ENCODE measurements at places on chromosomes 11 and 22. TPM values are rescaled to one million over a fixed set of nuclear protein-coding genes. Genes with fewer than 3 reads are reported as not detected.
A peak's percentile ranks its signal among the peaks of the same experiment; 100 is the strongest.

DNA sequence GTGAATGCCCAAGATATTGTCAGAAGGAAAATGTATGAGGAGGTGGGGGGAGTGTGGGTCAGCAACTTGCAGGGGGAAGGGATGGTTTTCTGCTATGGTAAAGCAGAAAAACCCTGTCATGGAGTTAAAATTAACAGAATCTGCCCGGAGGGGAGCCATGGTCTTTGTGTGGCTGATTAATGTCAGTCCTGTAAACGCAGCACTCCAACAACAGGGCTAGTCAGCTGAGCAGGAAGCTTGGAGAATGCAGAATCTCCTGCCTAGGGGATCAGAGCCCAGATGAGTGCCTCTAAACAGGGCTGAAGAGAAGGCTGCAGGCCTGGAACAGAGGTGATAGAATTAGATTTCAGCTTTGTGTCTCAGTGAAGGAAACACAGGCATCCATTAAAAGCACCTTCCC lies 140.9 kb upstream of the MTNR1B start:
- DNase-seq, result no peak

The DBX1 gene
- total RNA-seq, result not detected

The ANO5 gene
- 12.0 TPM for total RNA-seq

The KCNA4 gene
- not detected for total RNA-seq

The PIWIL4 gene
- 7.5 TPM for total RNA-seq

The CRYBA4 gene
- total RNA-seq, result not detected

The SCGB1A1 gene
- not detected for total RNA-seq

- no peak for DNase-seq
Observed at GRCh38 chr11:127902382-127902781, 685.0 kb downstream of the ETS1 start.

The PHF21A gene
- 24.5 TPM for total RNA-seq

The OOSP1 gene
- total RNA-seq, result not detected

The SMTNL1 gene
- total RNA-seq, result not detected

- no peak for DNase-seq
Observed at GRCh38 chr11:126578021-126578420, 222.5 kb downstream of the ST3GAL4 start.

The THY1 gene
- total RNA-seq, result 1.8 TPM

The RFPL1 gene
- not detected for total RNA-seq

DNA sequence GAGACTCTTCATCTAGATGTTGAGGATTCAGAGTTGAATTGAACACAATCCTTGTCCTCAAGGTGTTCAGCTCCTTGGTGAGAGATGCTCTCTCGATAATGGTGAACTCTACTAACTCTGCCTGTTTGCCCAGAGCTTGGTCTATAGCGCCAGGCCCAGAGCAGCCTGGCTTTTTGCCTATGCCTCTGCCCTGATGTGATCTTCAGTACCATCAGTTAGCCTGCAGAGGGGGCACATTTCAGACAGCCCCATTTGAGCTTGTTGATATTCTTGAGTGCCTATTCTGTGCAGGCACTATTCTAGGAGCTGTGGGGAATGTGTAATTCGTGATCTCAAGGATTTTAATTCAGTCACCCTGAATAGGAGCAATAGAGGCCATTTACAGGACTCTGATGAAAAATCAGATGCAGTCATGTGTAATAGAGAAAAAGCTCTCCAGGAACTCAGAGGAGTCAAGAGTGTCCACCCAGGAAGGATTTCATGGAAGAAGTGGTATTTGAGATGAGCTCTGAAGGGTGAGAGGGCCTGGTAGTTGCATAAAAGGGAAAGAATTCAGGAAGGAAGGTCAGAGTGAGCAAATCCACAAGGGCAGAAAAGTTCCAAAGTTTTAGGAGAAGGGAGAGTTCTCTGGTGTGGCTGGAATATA lies 19.3 kb downstream of the GTPBP1 start:
- DNase-seq, result peak; percentile 21
